Gastrocnemius medialis (tissue), 4 donors: ENCODE measurements at places on chromosomes 13 and 19. TPM values are rescaled to one million over a fixed set of nuclear protein-coding genes. Genes with fewer than 3 reads are reported as not detected.

Gene WTIP
- total RNA-seq: 2.4 TPM

GRCh38 chr13:71856548-71857043, 10.4 kb downstream of the DACH1 start:
- no peak overlapping the region for H3K27ac ChIP-seq
- no peaks in the 10 kb centered on the region for H3K4me1 ChIP-seq
- no peaks in the 10 kb centered on the region for H3K36me3 ChIP-seq
- H3K27me3 ChIP-seq: no peaks in the 10 kb centered on the region
- no peak for DNase-seq

DNA sequence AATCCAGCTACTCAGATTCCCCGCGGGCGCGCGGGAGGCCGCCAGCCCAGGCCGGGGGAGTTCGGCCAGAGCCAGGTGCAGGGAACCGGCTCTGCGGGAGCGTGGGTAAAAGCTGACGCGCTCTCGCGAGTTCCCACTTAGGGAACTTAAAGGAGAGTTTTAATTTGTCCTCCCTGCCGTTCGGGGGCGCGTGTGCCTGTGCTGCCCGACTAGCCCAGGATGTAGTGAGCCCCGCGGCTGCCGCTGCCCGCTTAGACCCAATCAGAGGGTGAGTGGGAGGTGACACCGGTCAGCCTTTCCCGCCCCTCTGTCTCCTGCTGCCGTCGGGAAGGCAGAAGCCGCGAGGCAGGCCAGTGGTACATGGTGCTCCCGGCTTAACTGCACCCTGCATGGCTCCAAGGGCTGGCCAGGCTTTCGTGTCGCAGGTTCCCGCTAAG, 36.0 kb upstream of the NEK3 start:
- H3K27me3 ChIP-seq: no peaks in the 10 kb centered on the region
- H3K4me1 ChIP-seq: peaks cover 11% of the 10 kb centered on the region
- H3K27ac ChIP-seq: peak overlapping the region; percentile 88
- H3K36me3 ChIP-seq: no peaks in the 10 kb centered on the region

Gene MTIF3
- total RNA-seq: 75.7 TPM

Gene IGFLR1
- total RNA-seq: 2.5 TPM

Gene KLK10
- not detected for total RNA-seq

DNA sequence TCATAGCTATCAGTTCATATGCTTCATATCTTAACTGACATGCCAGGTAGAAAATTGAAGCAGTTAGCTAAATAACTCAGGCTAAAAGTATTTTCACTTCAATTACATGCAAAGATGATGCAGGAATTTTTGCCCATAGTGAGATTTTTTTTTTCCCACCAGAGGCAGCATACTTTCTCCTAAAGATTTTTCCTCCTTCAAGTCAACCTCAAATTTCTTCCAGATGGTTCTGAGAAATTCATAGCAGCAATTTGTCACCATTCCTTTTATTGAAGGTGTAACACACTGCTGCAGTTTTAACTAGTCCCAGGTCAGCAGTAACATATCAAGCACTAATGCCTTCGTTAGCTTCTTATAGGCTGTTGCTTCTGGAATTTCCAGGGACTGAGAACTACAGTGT, 141.9 kb downstream of the SUCLA2 start:
- H3K4me1 ChIP-seq: no peaks in the 10 kb centered on the region
- no peak overlapping the region for H3K27ac ChIP-seq
- DNase-seq: no peak
- no peaks in the 10 kb centered on the region for H3K27me3 ChIP-seq
- H3K36me3 ChIP-seq: no peaks in the 10 kb centered on the region

- H3K4me1 ChIP-seq: no peaks in the 10 kb centered on the region
- no peak overlapping the region for H3K27ac ChIP-seq
- peaks cover 3% of the 10 kb centered on the region for H3K27me3 ChIP-seq
- no peaks in the 10 kb centered on the region for H3K36me3 ChIP-seq
These were observed 4.1 kb downstream of the ACP4 start for GRCh38 chr19:50794074-50794875.

Gene KIR3DL1
- not detected for total RNA-seq

Gene SLC1A6
- total RNA-seq: not detected

DNA sequence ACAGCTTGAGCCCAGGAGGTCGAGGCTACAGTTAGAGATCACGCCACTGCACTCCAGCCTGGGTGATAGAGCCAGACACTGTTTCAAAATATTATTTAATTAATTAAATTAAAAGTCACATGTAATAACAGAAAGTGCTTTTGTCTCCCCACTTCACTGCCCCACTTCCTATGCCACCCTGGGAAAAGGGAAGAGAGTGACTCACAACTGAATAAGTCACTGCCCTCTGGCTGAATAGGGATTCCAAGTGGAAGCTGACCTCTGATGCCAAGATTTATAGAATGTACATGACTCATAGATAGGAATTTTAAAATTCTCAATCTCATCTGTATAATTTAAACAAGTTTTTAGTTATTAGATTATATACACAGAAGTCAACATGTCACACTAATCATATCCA, 22.2 kb upstream of the ERVV-1 start:
- no peak overlapping the region for H3K4me3 ChIP-seq
- H3K27ac ChIP-seq: no peak overlapping the region
- DNase-seq: no peak
- H3K36me3 ChIP-seq: no peaks in the 10 kb centered on the region

DNA sequence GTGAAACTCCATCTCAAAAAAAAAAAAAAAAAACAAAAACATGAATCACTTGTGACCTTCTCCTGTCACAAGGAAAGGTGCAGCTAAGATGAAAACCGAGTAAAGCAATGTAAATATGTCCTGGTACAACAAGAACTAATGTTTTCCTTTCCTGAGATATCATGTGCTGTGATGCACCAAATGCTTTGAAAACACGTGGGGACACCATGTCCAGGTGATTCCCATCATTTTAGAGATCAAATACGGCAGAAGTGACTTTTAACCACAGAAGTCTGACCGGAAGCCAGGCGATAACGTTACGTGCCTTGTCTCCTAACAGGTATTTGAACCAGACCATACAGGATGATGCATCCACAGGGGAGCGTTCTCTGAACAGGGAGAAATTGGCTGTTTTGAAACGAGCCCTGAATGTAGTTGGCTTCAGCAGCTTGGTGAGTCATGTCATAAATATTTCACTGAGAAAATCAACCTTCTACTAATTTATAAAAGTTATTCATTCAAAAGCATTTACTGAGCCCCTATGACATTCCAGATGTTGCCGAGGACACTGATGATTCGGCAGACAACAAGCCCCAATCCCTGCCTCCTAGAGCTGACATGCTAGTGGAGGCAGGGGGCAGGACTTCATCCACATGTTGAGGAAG, 328.1 kb downstream of the MYO16 start:
- no peaks in the 10 kb centered on the region for H3K36me3 ChIP-seq
- no peak overlapping the region for H3K27ac ChIP-seq
- no peaks in the 10 kb centered on the region for H3K4me1 ChIP-seq
- H3K4me3 ChIP-seq: no peak overlapping the region
- DNase-seq: no peak
- no peaks in the 10 kb centered on the region for H3K27me3 ChIP-seq

DNA sequence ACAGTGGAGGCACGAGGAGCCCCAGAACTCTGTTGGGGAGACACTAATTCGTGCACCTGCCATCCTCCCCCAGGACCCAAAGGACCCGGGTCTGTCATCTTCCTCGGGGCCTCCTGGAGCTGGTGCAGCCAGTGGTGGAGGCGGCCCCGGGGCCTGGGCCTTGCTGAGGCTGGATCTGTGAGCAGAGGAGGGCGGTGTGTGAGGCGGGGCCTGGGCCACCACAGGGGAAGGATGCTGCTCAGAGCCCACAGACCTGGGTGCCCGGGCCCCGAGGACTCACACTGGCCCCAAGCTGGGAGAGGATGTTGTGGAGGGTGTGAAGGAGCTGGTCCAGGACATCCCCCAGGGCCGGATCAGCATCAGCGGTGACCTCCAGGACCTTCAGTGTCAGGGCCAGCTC, 8.3 kb downstream of the IFNL3 start:
- H3K36me3 ChIP-seq: no peaks in the 10 kb centered on the region
- no peak overlapping the region for H3K4me3 ChIP-seq
- DNase-seq: no peak
- H3K27me3 ChIP-seq: peaks cover 13% of the 10 kb centered on the region

DNA sequence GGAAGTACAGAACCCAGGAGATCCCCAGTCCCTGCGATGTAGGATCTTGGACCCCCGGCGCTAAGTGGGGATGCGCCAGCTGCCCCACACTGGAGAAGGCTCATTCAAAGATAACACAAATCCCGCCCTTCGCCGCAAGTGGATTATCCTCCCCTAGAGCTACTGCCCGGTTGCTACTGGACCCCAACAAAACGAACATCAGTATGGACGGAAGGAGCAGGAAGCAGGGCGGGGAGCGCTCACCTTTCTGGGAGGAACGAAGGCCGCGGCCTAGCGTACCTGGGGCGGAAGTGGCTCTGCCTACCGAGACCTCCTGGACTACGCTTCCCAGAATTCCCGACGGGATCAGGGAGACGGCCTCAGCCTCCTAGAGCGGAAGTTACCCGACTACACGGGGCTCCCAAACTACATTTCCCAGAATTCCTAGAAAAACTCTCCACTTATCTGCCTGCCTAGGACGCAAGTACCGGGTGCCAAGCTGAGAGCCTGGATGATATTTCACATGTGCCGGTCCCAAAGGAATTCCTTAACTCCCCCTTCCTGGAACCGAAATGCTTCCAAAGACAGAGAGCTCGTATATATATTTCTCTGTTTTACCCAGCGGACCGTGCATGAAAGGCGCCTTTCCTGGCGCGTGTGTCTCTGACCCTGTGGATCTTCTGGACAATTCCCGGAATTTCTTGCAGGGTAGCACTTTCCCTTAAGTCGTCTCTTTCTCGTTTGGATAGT, at the start of gene ZNF112:
Gene ZNF112, minus strand, starts transcription at position 298 of the 729 bp plus-strand sequence. CDS start 16,141 bp downstream, outside the sequence.
- peaks cover 9% of the 10 kb centered on the region for H3K4me1 ChIP-seq
- no peaks in the 10 kb centered on the region for H3K36me3 ChIP-seq
- peak within 1 kb of the TSS; percentile 68 for H3K27ac ChIP-seq
- peak; percentile 88 for DNase-seq
- no peaks in the 10 kb centered on the region for H3K27me3 ChIP-seq

DNA sequence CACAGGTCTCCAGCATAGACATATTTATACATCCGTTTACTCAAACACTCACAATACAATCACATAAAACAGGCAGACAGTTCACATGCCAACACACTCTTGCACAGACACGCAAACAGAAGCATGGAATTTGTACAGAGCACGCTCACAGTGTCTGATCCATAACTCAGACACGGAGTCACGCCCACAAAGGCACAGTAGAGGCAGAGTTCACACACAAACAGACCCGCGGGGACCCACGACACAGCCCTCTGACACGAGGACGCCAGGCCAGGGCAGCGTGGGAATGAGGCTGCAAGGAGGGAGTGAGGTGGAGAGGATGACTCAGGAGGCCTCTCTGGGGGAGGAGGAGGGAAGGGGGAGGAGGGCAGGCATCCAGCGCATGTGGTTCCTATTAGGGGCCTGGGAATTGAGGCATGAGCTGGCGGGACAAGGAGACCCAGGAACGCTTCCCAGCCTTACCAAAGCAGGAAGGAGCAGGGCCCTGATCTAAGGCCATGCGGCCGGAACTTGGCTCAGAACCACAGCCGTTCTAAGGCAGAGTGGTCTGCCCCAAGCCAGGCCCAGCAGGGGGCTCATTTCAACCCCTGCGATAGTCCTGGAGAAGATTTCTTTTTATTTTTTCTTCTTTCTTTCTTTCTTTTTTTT, 9.1 kb upstream of the OLFM2 start:
- H3K36me3 ChIP-seq: no peaks in the 10 kb centered on the region
- H3K27me3 ChIP-seq: peaks cover 8% of the 10 kb centered on the region
- peaks cover 7% of the 10 kb centered on the region for H3K4me1 ChIP-seq
- H3K27ac ChIP-seq: peak overlapping the region; percentile 68

DNA sequence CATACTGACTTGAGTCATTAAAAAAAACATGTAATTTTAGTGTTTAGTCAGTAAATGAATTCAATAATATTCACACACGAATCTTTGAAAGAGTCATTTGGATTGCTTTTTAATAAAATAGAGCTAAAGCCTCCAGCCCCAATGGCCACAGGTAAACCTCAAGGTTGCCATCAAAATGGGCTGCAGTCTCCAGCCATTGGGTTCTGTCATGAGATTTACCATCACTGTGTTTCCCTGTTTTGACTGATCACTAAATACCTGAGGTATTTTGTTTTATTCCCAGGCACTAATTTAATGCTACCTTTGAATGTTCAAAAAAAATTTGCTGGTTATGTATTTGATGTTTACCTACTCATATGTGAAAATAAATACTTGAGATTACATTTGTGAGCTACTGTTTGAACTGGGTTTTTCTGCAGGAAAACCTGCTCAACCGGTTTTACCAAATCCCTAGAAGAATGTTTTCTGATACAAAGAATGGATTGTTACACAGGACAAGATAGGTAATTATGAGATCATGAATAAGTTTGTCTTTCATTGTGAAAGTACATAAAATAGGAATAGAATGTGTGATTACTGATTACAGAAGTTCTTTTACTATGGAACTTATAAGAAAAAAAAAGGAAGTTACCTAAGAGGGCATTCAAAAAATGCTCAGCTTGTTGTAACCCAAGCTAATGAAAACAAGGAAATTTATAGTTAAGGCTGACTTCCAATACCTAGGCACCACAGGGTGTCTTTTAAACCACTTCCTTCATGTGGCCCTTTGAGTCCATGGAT, 391.3 kb downstream of the EFNB2 start:
- no peaks in the 10 kb centered on the region for H3K36me3 ChIP-seq
- no peak overlapping the region for H3K27ac ChIP-seq
- DNase-seq: no peak

- no peaks in the 10 kb centered on the region for H3K27me3 ChIP-seq
- peak overlapping the region; percentile 33 for H3K4me3 ChIP-seq
- DNase-seq: no peak
- no peaks in the 10 kb centered on the region for H3K4me1 ChIP-seq
- H3K36me3 ChIP-seq: no peaks in the 10 kb centered on the region
These were observed 88.7 kb downstream of the SLC10A2 start for GRCh38 chr13:102977471-102977870.

DNA sequence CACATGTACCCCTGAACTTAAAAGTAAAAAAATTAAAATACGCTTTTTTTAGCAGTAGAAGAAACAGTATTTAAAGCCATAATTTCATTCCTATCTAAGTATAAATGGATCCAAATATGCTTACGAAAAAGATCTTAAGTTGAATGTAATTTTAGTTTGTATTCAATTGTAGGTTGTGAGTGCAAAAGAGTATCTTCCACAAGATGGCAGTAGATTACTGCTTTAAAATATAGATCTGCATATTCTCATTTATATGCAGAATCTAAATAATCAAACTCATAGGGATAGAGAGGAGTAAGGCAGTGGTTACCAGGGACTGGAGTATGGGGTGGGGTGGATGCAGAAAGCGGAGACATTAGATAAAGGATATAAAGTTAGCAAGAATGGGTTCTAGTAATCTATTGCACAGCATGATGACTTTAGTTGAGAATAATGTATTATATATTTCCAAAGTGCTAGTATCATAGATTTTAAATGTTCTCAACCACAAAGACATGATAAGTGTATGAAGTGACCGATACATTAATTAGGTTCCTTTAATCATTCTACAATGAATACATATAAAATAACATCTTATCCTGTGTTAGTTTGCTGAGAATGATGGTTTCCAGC, 14.2 kb downstream of the OR7A17 start:
- DNase-seq: no peak
- H3K27me3 ChIP-seq: no peaks in the 10 kb centered on the region
- no peaks in the 10 kb centered on the region for H3K4me1 ChIP-seq
- H3K36me3 ChIP-seq: no peaks in the 10 kb centered on the region
- H3K27ac ChIP-seq: no peak overlapping the region
